Fibroblast of skin of right quadriceps (primary cell): ENCODE measurements at places on chromosomes 12 and 14.

- DNase-seq = no peak
Observed at GRCh38 chr12:106455111-106455510, 97.6 kb downstream of the POLR3B start.

- no peak for DNase-seq
Observed at GRCh38 chr12:111409403-111409779, 3.7 kb downstream of the SH2B3 start.

- DNase-seq = no peak
Observed at GRCh38 chr12:10941916-10942607, 3.0 kb upstream of the TAS2R14 start.

- DNase-seq = no peak
Observed at GRCh38 chr14:65748796-65749195, 336.3 kb downstream of the FUT8 start.

DNA sequence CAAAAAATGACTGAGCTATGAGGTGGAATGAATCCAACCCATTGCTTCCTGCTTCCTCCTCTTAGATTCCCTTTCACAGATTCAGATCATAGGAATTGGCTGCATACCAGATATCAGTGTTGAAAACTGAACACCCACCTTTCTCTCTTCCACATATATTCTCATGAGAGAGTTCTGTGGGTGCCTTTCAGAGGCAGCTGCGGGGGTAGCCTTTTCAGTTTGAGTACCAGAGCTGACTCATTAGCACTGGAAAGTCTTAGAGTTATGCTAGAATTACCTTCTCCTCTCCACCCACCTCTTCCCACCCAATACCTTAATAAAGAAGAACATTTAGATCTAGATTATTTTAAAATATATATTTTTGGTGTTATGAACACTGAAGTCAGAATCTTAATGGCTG, 495.4 kb upstream of the SEL1L start:
- DNase-seq = no peak

DNA sequence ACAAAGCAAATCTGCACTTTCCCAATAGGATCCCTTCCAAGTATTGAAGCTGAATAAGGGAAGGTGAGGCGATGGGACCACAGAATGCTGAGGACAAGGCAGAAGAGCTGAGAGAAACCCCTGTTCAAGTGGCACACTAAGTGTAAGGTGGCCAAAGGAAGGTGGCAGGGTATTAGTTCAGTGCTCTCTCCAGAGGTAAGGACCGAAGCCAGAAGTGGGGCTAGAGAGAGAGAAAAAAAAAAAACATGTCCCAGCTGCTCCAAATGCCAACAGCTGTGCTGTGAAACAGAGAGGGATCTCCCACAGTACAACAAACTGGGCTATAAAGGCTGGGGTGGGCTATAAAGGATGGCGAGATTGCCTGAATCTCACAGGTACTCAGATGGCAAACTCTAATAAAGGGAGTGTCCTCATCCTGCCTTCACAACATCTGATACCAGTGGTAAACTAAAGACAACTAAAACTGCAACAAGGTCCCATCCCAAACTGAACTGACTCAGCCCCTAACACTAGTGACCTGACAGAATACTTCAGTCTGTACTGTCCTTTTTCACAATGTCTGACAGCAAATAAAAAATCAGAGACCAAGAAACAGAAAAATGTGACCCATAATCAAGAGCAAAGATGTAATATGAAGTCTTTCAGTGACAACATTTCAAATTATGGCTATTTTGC, 47.9 kb downstream of the CDK17 start:
- no peak for DNase-seq

- peak; percentile 46 for DNase-seq
Observed at GRCh38 chr12:7017870-7018349, 366 bp downstream of the LPCAT3 start.

GRCh38 chr12:104551-105081, 38.0 kb downstream of the IQSEC3 start:
- no peak for DNase-seq

- no peak for DNase-seq
Observed at GRCh38 chr12:3647504-3647903, 105.4 kb downstream of the CRACR2A start.

DNA sequence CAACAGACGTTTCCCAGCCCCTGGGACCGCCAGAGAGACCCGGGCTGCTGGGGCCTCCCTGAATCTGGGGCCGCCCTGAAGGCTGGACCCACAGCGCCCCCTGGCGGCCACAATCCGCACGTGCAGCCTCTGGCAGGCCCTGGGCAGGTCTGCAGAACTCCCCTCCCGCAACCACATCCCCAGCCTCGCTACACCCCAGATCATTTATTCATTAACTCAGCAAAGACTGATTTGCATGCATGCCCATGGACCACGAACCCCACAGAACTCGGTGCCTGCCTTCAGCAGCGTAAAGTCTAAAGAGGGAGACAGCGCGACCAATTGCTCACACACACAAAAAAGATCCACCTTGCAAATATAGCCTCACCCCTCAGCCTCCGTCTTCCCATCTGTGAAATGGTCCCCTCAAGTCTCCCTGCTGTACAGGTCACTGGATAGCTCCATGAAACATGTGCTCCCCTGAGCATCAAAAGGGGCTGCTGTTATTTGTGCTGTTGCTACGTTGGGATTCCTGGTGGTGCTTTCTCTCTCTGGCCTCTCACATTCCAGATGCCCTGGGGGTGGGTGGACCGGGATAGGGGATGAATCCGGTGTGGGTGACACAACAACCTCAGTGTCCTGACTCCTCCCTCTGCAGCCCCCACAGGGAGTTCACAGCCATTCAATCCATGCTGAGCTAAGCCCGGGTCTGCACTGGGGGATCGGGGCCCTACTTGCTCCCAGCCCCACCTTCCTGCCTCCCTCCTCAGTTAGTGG, 96.4 kb downstream of the SCARB1 start:
- peak; percentile 62 for DNase-seq

GRCh38 chr12:119375883-119376190, 41.3 kb downstream of the CCDC60 start:
- no peak for DNase-seq

DNA sequence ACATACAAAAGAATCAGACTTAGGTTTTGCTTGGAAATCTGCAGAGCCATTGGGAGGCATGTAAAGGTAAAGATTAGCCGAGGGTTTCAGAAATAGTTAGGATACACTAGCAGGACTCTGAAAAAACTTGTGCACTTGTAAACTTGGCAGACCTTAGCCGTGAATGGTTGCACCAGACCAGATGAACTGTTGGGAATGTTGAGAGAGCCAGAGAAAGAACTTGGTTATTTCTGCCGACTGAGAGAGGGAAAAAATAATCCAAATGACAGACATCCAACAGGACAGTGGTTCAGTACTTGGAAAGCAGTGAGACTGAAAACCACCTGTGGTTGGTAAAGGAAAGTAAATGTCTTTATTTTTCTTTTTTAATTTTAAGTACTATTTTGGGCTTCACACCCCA, 222.5 kb upstream of the DDHD1 start:
- no peak for DNase-seq

DNA sequence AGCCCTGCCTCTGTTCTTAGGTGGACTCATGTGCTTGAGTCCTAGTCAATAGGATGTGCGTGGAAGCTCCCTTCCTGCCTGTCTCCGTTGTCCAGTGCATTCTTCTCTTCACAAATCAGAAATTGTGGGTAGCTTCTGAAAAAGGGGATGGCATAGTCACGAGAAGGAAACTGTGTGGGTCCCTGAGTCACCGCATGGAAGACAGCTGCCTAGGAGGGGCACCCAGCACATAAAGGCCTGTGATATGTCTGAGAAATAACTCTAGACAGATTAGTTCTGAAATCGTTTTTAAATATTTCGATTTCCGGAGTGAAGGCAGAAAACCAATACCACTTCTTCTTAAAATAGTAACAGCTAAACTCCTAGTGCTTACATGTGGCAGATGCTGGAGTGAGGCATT, 974.4 kb downstream of the BCL11B start:
- no peak for DNase-seq

DNA sequence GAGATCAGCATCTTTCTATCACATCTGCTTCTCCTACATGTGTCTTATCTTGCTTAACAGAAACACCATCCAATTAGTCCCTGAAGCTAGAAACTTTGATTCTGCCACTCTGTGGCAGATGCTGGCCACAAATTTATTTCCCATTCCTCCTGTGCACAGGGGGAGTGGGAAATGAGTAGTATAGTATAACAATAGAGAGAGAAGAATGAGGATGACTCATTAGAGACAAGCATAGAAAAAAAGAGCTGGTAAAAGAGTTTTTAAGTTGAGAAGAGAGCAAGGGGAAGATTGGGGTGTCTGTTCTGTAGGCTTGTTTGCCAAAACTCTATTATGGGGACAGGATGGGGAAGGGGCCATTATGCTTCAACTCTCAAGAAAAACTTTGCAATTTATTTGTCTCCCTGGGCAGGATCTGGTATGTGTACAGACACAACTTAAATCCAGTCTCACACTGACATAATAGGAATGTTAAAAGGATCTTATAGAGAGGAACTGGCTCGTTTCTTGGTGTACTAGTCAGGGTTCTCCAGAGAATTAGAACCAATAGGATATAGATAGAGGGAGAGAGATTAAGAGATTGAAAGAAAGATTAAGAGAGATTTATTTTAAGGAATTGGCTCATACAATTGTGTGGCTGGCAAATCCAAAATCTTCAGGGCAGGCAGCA, 142.6 kb upstream of the CPSF6 start:
- no peak for DNase-seq

DNA sequence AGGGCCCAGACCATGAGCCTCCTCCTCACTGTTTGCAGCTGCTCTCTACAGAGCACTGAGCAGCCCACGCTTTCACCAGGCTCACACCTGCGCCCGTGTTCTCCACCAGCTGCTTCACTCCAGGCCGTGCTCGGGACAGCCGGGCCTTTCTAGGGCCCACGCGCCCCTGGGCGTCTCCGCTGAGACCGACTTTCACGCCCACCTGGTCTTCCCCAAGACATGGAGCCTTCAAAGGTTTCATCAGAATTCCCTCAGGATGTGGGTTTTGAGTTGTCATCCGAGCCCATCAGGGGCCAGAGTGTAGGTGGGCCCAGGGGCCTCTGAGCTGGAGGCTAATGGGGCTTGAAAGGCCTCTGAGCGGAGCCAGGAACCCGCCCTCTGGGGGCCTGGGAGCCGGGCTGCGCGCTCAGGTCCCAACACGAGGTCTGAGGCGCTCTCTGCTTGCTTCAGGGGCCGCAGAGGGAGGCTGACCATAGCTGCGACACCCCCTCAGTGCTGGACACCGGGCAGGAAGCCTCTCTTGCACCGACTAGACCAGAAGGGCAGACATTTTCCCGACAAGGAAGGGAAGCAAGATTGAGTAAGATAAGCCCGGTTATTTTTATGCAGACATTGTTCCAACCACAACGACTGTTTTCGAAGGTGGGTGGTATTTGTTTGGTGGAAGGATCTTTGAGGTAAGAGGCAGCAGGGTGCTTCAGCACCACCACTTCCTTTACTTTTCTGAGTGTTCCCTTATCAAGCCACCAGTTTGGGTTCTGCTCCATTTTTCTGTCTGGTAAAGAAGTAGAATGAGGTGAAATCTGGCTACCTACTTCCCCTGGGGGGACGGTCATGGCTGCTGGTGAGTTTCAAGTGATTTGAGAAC, 125.0 kb upstream of the FUT8 start:
- no peak for DNase-seq

- DNase-seq = no peak
Observed at GRCh38 chr14:100537446-100538350, 49.5 kb downstream of the BEGAIN start.

DNA sequence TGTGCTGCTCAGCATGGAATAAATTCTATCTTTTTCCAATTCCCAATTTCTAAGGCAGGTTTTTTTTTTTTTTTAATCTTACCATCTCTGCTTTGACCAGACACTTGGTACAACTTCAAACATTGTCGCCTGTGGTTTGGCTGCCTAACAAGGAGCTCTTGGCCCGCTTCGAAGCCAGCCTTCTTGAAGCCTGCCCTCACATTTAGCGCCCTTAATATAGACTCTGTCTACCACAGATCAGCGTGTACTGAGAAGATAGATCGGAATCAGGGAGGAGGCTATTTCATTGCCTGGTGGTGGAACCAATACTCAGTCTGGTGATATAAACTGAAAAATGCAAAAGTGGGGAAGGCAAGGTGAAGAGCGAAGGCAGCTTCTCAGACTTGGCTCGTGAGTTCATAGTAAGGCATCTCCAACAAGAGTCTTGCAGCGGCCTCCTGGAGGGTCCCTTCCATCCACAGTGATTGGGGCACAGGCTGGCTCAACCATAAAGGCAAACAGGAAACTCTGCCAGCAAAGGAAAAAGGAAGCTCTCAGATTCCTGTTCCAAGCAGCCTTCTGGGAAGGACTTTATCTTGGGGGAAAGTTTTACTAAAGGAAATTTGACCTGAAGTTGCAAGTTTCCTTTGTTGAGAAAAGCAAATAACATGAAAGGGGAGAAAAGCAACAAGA, 103.2 kb upstream of the BCL2L14 start:
- no peak for DNase-seq

GRCh38 chr12:78192979-78193378, 362.3 kb downstream of the NAV3 start:
- DNase-seq = peak; percentile 61

DNA sequence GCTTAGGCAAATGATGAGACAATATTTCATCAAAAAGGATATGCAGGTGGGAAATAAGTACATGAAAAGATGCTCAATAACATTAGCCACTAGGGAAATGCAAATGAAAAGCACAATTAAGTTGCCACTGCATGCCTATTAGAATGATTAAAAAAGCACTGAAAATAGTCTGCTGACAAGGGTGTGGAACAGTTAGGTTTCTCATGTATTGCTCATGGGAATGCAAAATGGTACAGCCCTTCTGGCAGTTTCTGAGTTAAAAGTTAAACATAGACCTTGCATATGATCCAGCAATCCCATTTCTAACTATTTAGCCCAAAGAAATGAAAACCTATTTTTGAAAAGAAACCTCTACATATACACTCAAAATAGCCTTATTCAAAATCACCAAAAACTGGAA, 393.0 kb downstream of the BMP4 start:
- no peak for DNase-seq

GRCh38 chr12:57744194-57744776, 554 bp upstream of the TSPAN31 start:
- DNase-seq = no peak

DNA sequence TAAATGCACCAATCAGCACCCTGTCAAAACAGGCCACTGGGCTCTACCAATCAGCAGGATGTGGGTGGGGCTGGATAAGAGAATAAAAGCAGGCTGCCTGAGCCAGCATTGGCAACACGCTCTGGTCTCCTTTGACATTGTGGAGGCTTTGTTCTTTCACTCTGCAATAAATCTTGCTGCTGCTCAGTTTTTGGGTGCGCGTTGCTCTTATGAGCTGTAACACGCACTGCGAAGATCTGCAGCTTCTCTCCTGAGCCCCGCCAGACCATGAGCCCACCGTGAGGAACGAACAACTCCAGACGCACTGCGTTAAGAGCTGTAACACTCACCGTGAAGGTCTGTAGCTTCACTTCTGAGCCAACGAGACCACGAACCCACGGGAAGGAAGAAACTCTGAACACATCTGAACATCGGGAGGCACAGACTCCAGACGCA, 8.4 kb upstream of the PIANP start:
- DNase-seq = no peak

GRCh38 chr12:124632519-124632984, 65.1 kb upstream of the NCOR2 start:
- no peak for DNase-seq

DNA sequence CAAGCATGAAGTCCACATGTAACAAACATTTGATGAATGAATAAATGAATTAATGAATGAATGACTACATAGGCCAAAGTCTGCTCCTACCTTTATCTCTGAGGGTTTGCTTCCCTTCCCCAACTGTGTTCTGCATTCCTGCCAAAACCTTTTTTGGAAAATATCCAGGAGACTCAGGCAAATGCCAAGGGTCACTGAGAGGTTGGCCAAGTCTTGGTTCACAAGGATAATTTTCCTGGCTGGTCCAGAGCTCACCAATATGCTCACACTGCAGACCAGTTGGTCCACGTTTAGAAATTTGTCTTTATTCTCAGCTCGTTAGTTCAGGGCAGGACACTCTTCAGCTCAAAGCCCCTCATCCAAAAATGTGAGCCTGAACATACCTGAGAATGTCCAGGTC, 10.2 kb downstream of the TMEM233 start:
- no peak for DNase-seq
